ENCODE measurements at places on chromosomes 1 and 21.

DNA sequence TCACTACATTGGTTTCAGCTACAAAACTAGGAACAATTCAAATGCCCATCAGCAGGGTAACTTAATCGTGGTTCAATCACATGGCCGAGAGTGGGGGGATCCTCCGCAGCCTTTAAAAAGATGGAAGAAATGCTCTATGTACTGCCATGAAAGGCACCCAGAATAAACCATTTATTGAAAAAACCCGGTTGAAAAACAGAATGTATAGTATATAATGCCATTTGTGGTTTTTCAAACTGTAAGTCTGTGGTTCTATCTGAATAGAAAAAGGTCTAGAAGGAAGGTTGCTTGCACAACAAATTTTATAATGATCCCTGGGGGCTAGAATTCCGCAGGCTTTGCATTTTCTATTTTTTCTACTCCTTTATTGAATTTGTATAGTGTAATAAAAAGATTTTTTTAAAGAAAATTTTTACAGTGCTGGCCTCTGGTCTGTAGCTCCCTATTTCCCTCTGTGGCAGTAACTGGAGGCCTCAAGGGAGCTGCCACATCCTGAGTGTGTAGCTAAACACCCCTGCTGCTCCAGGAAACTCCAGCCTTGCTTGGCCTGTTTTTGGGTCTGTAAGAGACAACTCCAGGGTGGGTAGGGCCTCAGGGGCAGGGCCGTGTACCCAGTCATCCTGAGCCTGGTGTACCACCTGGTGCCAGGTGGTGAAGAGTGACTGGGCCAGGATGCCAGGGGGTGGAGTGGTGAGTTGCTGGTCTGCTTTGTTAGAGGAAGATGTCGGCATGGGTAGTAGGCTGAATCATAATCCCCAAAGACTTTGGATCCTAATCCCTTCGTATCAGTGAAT lies 51.5 kb upstream of the EPS8L3 start:
- DNase-seq, result no peak

DNA sequence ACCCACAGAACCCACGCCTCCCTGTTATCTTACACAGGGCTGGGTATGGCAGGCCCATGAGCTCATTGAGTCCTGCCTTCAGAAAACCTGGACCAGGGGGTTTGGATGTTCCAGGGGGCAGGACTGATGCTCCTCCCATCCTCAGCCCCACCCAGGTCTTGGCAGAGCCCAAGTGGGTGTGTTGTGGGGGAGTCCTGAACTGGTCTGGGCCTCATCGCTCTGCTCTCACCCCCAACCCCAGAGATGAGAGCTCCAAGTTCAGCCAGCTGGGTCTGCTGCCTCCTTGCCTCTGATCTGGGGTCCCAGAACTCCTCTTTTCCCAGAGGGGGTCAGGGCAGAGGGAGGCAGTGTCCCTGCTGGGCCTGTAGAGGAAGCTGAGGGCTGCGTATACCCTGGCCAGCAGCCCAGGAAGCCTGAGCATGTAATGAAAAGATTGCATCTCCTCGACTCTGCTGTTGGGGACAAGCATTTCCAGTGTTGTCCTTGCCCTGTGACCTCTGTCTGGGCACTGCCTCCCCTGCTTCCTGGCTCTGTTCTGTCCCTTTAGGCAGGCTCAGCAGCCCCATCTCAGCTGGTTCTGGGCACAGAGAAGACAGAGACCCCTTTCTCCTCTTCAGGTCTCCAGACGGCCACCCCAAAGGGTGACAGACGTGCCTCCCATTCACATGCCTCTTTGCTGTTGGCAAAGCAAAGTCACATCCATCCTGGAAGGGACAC lies 54.7 kb upstream of the EPS8L3 start:
- no peak for DNase-seq

- peak; percentile 79 for DNase-seq
Observed at GRCh38 chr1:89760496-89760895, 60.3 kb upstream of the LRRC8D start.

GRCh38 chr1:171530676-171531075 lies 45.3 kb downstream of the PRRC2C start:
- DNase-seq, result no peak

- DNase-seq, result no peak
Observed at GRCh38 chr1:243814718-243815117, 35.3 kb downstream of the AKT3 start.

GRCh38 chr1:45669859-45670655 lies 16.3 kb downstream of the GPBP1L1 start:
- no peak for DNase-seq

DNA sequence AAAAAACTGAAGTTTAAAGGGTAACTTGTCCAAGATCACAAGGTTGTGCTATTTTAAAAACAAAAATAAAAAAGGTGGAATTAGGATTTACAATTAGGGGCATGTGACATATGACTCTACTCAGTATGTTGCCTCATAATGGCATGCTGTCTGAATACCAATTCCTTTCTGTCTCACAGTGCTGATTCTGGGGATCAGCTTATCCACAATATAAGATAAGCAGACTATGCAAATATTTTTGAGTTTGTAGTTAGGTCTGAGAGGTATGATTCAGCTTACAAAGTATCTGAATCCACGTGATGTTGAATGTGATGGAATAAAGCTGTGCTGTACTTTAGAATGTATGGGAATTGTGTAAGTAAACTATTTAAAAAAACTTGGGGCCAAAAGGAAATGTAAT lies 216.6 kb downstream of the HHIPL2 start:
- no peak for DNase-seq

- no peak for DNase-seq
Observed at GRCh38 chr1:44275296-44275962, 62.2 kb downstream of the DMAP1 start.

DNA sequence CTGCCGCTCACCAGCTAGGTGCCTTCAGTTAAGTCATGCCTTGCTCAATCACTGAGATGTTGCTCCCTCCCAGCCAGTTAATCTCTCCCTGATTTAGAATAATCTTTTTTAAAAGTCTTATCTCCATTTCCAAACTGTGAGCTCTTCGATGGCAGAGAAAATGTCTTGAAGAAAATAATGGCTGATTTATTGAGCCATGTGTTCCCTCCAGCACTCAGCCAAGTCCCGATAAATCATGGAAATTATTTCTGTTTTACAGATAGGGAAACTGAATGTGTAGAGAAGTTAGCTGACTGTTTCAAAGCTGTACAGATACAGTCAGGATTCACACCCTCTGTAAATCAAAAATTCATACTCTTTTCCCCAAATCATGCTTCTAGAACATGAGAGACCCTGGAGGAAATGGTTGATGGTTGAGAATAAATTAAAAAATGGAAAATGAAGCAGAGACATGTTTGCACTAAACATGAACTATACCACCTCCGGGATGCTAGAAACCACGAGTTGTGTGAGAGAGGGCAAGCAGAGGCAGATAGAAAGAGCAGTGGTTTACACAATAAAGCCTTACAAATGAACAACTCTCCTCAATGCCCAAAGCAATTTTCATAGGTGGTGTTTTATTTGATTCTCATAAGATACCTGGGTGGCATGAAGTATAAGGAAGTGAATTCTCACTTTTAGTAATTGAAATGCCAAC lies 376.4 kb downstream of the PLPP3 start:
- no peak for DNase-seq

- peak; percentile 56 for DNase-seq
Observed at GRCh38 chr1:182299728-182300616, 91.6 kb downstream of the GLUL start.

- no peak for DNase-seq
Observed at GRCh38 chr1:145711213-145711651, 4.1 kb upstream of the PDZK1 start.

GRCh38 chr1:62282909-62283755 lies 36.1 kb downstream of the KANK4 start:
- DNase-seq, result no peak

GRCh38 chr1:116360429-116361173 lies 12.4 kb upstream of the ATP1A1 start:
- peak; percentile 57 for DNase-seq

- no peak for DNase-seq
Observed at GRCh38 chr1:190320952-190321351, 156.7 kb downstream of the BRINP3 start.

GRCh38 chr1:58249737-58250586 lies 296.6 kb downstream of the OMA1 start:
- no peak for DNase-seq

DNA sequence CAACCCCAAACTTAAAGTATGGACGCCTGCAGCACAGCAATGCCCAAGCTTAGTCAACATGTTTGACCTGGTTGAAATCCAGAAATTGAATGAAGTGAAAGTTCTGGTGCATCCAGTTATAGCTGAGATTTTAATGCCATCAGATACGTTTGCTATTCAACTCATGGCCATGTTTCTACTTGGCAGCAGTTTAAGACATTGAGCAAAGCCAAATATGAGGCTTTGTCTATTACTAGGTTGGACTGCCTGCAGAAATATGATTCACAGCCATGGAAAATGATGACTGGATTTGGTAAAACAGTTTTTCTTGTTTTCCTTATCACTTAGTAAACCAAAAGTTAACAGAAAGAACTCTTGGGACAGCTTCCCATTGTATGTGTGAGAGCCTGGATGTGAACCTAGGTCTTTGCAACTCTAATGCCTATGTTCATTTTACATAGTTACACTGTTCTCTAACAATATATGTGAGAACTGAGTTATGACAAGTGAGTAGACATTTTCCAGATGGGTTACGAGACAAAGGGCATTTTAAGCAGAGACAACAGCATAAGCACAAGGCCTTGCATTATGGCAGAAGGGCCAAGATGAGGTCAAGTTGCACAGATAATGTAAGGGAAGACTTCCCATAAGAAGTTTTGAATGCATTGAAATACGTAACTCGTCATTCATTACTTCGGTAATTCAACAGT lies 32.4 kb upstream of the MYSM1 start:
- DNase-seq, result no peak

DNA sequence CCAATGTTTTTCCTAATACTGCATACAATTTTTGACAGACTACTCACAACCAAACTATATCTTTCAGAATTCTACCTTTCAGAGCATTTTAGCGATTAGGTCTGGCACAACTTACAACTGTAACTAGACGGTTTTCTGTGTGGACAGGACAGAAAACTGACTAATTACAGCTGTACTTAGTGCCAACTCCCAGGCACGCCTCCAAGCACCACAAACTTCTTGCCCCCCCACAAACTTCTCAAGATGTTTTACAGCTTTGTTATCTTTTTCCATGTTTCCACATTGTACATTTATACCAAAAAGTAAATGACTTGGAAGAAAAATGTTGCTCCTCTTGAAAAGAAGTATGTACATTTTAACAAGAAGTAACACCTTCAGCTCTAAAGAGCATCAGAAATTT lies 13.8 kb downstream of the LYST start:
- DNase-seq, result no peak

- no peak for DNase-seq
Observed at GRCh38 chr1:209265301-209265700, 318.2 kb upstream of the CAMK1G start.

- no peak for DNase-seq
Observed at GRCh38 chr1:195105773-195106172, 1502.5 kb downstream of the KCNT2 start.

DNA sequence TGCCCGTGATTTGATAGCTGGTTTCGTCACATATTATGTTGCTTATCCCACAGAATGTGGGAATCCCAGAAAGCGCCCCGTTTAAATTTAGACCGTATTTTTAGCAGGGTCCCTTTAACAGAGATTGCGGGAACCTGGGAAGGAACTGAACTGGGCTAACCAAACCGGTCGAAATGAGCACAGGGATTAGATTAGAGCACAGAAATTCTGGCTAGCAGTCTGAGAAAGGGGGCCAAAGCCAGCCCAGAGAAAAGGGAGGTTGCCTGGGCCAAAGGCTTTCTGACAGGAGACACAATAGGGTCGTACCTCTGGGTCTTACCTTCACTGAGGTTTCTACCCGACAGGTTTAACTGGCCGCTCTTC lies 327 bp downstream of the LRRC40 start:
- no peak for DNase-seq

GRCh38 chr1:54995835-54996234 lies 2.9 kb upstream of the BSND start:
- no peak for DNase-seq

DNA sequence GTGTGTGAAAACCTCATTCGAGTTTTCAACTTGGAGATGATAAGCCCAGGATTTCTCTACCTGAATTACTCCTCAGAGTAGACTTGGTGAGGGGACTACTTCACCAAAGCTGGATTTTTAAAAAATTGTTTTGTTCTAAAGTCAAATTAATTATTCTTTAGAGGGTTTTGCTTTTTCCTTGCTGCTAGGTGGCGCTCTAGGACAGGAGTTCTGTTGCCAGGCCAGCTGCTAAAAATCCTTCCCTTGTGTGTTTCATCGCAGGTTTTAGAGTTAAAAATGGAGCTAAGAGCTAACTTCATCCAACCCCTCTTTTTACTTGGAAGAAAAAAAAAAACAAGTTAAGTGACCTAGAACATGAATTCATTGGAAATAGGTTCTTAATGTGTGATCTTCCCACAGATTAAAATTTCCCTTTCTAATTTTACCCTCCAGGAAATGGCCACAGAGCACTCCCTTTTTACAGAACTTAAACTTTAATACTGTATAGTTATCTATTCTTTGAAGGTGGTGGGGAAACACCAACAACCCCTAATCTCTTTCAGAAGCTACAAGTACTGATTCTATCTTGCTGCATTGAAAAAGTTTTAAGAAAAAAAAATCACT lies 36.7 kb upstream of the FAM163A start:
- DNase-seq, result peak; percentile 46

GRCh38 chr1:111476761-111477309 lies 3.1 kb downstream of the C1orf162 start:
- peak; percentile 75 for DNase-seq

DNA sequence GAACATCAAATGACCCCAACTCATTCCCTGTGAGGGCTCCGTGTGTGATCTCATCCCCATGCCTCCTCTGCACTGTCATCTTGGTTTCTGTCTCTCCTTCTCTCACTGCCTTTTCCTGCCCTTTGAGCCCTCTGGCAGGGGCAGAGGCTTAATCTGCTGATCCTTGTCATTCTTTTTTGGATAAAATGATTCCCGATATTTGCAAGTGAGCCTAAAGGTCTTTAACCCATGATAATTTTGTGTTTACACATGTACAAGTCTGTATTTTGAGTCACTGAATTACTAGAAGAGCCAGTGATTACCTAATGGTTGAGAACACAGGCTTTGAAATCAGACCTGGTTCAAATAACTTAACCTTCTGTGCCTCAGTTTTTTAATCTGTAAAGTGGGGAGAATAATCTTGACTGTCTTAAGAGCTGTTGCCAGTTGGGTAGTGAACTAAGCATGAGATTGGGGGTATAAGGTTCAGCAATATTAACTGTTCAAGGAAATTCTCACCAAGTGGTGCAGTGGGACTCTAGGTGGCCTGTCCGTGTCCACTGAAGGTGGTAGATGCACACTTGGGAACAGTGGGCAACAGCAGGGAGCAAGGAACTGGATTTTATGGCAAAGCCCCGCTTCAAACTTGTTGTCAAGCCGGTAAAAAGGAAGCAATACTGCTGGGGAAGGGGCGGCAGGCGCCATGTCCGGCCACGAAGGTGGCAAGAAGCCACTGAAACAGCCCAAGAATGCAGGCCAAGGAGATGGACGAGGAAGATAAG lies 1.6 kb downstream of the ECHDC2 start:
- no peak for DNase-seq

GRCh38 chr1:66685670-66686069 lies 66.6 kb upstream of the DYNLT5 start:
- no peak for DNase-seq
